Sigmoid colon (tissue), 7 donors: ENCODE measurements at places on chromosomes 12 and 14.

DNA sequence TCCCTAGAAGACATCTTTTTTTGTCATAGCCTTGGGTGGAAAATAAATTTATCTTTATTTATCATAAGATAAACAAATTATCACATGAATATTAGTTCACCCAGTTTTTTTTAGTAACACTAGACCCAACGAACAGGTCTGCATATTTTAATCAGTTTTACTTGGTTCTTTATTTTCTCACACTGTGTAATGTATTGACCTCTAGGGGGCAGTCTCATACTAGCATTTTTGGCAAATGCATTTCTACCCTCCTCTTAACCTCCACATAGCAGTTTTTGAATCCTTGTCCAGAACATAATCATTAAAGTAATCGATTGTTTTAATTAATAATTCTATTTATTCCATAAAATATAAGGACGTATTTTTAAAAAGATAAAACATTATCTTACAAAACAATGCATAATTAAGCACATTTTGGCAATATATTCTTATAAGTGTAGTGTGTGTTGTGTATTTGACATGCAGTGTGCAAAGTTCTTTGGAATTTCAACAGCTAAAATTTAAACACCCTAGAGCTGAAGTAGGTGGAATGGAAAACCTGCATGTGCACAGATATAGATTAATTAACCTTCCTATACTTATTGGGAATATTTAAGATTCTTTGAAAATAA is 31.6 kb upstream of the PTPRQ start:
- no peak for DNase-seq

DNA sequence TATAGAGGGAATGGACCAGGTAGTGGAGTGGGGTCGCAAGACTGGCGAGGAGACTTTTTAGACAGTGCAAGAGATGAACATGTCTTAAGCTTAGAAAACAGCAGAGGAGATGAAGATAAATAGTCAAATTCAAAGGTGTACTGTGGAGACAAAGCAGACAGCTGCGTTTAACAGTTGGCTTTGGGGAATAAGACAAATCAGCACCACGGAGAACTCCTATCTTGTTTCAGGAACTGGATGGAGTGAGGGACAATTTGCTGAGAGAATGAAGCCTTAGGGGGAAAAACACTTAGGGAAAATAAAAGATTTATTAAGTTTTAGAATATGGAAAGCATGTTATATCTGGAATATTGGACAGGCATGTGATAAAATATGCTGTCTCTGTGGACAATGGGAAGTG is 458.8 kb downstream of the GLT1D1 start:
- DNase-seq, result no peak

DNA sequence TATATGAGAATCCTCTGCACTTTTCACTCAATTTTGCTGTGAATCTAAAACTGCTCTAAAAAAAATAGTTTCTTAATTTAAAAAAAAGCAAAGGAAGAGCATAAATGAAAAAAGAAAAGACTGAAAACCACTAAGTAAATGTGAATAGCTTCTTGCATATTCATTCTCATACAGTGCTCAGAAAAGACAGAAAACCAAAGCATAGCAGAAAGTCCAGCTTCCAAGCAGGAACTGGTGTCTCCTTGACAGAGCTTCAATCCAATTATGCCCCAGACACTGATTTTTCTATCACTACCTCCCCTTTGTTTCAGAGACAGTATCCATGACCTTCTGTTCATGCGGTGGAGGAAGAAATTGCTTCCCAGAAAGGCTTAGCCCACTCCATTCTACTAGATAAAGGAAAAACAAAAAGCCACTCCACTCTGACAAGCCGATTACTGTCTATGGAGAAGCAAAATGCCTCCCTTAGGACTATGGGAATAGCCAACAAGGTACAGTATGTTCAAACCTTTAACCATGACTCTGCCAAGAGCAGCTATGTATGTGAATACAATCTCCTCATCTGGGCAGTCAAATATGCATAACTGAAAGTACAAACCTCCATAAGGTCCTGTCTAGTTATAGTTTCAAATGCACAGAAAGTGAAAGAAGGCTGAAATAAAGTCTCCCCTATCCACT is 40.6 kb downstream of the ATF7 start:
- DNase-seq, result no peak

GRCh38 chr12:126198516-126198915 is 1133.3 kb downstream of the AACS start:
- DNase-seq, result no peak

GRCh38 chr12:46675736-46676135 is 150.1 kb downstream of the SLC38A4 start:
- DNase-seq, result no peak

- DNase-seq, result peak; percentile 79
Measured at GRCh38 chr12:47903927-47904712, 674 bp downstream of the VDR start.

DNA sequence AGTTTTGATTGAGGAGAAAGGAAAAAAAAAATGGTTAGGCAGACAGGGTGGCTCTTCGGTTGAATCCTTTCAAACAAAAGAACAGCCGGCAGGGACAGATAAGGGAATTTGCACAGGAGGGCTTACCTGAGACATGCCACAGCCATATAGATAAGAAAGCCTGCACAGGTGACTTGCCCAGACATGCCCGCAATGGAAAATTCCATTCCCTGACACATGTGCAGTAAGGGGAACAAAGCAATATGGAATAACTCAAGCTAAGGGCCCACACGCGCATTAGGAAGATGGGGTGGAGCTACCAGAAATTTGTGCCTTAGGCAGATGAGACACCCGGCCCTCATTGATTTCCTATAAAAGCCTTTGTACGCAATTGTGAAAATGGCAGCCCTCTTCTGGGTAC is 86.7 kb downstream of the TMEM260 start:
- DNase-seq, result no peak

- DNase-seq, result peak; percentile 66
Measured at GRCh38 chr12:42482041-42482747, 107.4 kb downstream of the PRICKLE1 start.

DNA sequence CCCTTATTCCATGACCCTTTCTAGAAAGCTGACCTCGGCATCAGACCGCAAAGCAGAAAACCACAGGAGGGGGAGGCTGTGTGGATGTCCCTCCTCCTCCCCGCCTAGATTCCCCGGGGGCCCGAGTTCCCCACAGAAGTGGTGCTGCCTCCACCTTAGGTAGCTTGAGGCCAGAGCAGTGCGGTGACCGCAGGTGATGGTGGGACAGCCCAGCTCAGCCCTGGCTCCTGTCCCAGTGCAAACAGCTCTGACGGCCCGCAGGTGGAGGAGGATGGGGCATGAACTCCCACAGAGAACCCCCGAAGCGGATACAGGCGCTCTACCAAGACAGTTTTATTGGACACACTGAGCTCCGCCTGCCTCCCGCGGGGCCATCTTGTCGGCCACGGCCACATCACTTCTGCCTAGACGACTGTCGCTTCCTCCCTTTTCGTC is 19.5 kb downstream of the ARL6IP4 start:
- no peak for DNase-seq

GRCh38 chr12:96397756-96398423 is 2.3 kb downstream of the CDK17 start:
- DNase-seq, result no peak

- DNase-seq, result no peak
Measured at GRCh38 chr12:66852091-66852490, 173.2 kb upstream of the GRIP1 start.

- DNase-seq, result peak; percentile 89
Measured at GRCh38 chr14:76904740-76905569, 78.7 kb downstream of the LRRC74A start.
